ENCODE measurements at places on chromosomes 5 and 9.

- no peak for DNase-seq
Observed at GRCh38 chr9:95642189-95642588, 125.4 kb upstream of the PTCH1 start.

GRCh38 chr5:4185127-4185526 lies 589.5 kb downstream of the IRX1 start:
- no peak for DNase-seq

DNA sequence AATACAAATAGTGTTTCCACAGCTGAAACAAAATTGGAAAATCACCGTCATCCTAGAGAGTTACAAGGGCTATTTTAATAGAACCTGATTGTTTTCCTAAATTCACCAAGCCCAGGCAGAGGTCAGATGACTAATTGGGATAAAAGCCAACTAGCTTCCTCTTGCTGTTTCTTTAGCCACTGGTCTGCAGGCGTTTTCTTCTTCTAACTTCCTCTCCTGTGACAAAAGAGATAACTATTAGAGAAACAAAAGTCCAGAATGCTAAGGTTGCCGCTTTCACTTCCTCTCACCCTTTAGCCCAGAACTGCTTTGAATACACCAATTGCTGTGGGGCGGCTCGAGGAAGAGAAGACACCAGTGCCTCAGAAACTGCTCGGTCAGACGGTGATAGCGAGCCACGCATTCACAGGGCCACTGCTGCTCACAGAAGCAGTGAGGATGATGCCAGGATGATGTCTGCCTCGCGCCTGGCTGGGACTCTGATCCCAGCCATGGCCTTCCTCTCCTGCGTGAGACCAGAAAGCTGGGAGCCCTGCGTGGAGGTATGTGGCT lies at the start of gene TLR4:
TSS of gene TLR4 (plus strand) at position 380 of the 552 bp plus-strand sequence. CDS start at position 450, 70 bp downstream.
- peak; percentile 66 for DNase-seq

- no peak for DNase-seq
Observed at GRCh38 chr9:136011703-136012496, 50.7 kb upstream of the UBAC1 start.

GRCh38 chr5:72539726-72540125 lies 32.5 kb upstream of the ZNF366 start:
- DNase-seq: no peak
